ENCODE measurements at places on chromosomes 13 and 19. TPM values are rescaled to one million over a fixed set of nuclear protein-coding genes. Genes with fewer than 3 reads are reported as not detected.

Gene IGFL2
- not detected for polyA plus RNA-seq

Gene TBXA2R
- polyA plus RNA-seq, result not detected

Gene PLPPR3
- not detected for polyA plus RNA-seq

Gene ZNF99
- not detected for polyA plus RNA-seq

Gene MUC16
- polyA plus RNA-seq, result not detected

Gene KANK3
- polyA plus RNA-seq, result 0.93 TPM

DNA sequence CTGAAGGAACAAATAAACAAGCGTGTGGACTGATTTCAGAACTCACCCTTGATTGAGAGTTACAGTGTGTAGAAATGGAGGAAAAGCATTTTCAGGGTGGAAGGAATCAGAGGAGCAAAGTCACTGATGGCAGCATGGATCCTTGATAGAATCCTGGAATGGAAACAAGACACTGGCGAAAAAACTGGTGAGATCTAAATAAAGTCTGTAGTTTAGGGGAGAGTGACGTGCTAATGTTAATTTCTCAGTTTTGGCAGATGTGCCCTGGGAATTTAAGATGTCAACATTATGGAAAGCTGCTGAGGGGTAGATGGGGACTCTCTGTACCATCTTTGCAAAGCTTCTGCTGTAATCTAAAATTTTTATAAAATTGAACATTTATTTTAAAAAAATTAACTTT lies 378.0 kb downstream of the UQCRFS1 start:
- DNase-seq, result no peak

DNA sequence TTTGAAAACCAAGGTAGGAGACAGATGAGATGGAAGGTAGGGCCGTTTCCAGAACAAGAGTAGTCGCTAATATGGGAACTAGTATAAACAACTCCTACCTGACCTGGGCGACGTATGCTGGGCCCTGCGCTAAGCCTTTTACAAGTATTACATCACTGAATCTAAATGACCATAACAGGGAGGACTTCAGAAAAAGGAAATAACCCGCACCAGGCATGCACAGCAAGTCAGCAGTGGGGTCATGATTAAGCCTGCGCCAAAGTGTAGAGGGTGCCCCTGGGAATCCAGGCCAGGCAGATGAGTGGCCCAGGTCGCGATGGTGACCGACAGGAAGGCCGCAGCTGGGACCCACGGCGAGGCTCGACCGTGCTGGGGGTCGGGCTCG lies 613 bp downstream of the ATP13A1 start:
- DNase-seq, result no peak

DNA sequence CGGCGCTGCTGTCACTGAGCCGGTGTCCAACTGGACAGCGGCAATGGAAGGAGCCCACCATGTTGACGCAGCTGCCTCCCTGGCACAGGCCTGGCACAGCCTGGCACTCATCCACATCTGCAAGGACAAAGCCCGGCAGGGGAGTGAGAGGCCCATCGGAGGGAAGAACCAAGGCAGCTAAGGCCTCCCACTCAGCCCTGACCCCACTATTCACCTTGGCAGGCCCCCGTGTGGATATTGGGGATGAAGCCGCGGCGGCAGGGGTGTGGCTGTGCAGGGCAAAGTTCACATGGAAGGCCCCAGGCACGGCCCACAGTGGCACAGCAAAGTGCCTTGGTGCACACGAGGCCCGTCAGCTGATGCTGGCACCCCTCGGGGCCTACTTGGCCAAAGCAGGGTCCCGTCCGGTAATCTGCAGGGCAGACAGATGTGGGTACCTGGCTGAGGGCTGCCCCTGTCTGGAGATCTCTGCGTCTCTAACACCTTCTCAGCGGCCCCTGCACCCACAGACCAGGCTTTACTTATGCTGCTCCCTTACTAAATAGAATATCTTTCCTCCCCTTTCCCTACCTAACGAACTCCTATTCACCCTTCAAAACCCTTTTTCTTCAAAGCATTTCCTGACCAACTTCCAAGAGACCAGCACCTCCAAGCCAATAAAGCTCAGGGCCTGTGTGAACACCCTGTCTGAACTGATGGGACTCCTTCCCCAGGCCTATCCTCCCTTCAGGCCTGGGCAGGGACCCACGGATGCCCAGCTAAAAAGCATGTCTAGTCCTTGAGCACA lies 7.5 kb downstream of the FBN3 start:
- no peak for DNase-seq

GRCh38 chr19:11018179-11018578 lies 57.3 kb downstream of the SMARCA4 start:
- DNase-seq, result no peak

- DNase-seq, result no peak
Measured at GRCh38 chr13:109745702-109746101, 40.7 kb downstream of the IRS2 start.

- DNase-seq, result no peak
Measured at GRCh38 chr19:46844067-46844489, 6.6 kb downstream of the AP2S1 start.

GRCh38 chr13:108662528-108662927 lies 33.1 kb downstream of the MYO16 start:
- DNase-seq, result no peak

- DNase-seq, result no peak
Measured at GRCh38 chr13:63026285-63026797, 1610.7 kb upstream of the PCDH20 start.

DNA sequence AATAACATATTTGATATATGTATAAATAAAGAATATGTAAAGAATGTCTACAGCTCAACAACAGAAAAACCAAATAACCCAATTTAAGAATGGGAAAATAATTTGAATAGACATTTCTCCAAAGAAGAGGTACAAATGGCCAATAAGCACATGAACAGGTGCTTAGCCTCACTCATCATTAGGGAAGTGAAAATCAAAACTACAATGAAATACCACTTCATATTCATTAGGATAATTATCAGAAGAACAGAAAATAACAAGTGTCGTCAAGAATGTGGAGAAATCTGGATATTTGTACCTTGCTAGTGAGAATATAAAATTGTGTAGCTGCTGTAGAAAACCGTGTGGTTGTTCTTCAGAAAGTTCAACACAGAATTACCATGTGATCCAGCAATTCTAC lies 8.4 kb upstream of the SUPT20H start:
- DNase-seq, result no peak

DNA sequence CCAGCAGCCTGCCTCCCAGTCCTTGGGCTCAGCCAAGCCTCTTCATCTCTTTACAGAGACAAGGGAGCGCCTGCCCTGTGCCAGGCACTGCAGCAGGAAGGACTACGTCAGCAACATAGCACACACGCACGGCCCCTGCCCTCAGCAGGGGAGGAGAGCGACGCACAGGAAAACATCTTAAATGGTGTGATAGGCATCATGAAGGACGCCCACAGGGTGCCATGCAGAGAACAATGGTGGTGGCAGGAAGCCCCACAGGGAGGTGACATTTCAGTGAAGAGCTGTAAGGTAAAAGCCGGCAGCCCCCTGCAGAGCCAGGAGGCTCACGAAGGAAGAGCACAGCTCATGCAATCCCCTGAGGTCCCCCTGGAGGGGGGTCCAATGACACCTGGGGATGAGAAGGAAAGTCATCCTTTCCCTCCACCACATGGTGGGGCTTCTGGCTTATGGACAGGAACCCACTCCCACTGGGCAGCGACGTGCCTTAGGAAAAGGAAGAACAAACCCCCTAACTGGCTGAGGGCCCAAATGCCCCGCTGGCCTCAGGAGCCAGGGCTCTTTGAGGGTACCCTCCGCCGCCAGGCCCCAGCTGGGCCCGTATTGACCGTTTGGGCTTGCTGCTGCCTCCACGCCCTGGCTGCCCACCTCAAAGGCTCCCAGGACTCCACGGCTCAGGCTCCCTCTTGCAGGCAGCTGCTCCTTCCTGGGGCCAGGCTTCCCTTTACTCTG lies 37.3 kb upstream of the C13orf42 start:
- no peak for DNase-seq

DNA sequence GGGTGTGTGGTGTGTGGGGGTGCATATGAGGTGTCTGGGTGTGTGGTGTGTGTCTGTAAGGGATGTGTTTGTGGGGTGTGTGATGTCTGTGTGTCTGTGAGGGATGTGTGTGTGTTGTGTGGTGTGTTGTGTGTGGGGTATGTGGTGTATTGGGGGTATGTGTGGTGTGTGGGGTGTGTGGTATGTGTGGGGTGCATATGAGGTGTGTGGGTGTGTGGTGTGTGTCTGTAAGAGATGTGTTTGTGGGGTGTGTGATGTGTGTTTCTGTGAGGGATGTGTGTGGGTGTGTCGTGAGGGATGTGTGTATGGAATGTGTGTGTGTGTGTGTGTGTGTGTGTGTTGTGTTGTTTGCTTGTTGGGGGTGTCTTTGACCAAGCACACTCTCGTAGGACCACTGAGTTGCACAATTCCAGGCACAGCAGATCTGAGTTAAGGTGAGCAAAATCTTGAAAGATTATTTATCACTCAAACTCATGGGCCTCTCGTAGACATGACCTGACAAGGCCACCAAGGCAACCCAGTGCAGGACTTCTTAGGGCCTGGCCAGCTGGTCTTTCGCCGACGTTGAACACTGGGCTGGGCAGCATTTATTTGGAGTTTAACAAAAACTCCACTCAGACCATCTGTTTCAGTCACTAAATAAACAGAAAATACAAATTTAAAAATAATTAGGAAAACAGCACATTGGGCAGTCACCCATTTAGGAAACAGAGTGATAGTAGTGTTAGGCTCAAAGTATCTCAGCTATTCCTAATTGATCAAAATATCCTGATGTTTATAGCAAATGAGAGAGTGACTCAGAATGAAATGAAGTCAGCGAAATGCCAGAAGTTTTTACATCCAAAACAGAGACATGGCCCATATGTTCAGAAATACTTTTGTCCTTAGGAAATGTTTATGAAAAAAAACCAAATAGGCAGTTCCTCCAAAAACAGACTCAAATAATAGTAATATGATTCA lies 301.1 kb downstream of the FGF9 start:
- DNase-seq, result no peak

DNA sequence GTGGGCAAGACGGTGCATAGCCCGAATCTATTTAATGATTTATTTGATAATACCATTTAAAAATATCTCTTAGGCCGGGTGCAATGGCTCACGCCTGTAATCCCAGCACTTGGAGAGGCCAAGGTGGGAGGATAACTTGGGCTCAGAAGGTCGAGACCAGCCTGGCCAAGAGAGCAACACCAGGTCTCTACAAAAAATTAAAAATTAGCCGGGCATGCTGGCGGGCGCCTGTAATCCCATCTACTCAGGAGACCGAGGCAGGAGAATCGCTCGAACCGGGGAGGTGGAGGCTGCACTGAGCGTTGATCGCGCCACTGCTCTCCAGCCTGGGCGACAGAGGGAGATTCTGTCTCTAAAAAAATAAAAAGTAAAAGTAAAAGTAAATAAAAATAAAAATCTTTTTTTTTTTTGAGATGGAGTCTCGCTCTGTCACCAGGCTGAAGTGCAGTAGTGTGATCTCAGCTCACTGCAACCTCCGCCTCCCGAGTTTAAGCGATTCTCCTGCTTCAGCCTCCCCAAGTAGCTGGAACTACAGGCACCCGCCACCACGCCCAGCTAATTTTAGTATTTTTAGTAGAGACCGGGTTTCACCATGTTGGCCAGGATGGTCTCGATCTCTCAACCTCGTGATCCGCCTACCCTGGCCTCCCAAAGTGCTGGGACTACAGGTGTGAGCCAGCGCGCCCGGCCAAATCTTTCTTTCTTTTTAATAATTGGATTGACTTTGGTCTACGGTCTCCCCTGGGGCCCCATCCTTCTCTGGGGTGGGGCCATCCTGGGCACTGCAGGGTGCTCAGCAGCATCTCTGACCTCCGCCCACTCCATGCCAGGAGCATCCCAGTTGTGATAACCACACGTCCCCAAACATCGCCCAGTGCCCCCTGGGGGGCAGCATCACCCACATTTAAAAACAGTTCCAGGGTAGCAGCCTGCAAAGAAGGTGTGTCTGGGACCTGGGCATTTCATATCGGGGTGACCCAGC lies 90.7 kb downstream of the GNG7 start:
- no peak for DNase-seq

Measured in GM12878 (cell line).